ENCODE measurements at places on chromosomes 1 and 21. TPM values are rescaled to one million over a fixed set of nuclear protein-coding genes. Genes with fewer than 3 reads are reported as not detected.

Gene CREB3L4
- 7.2 TPM for total RNA-seq

DNA sequence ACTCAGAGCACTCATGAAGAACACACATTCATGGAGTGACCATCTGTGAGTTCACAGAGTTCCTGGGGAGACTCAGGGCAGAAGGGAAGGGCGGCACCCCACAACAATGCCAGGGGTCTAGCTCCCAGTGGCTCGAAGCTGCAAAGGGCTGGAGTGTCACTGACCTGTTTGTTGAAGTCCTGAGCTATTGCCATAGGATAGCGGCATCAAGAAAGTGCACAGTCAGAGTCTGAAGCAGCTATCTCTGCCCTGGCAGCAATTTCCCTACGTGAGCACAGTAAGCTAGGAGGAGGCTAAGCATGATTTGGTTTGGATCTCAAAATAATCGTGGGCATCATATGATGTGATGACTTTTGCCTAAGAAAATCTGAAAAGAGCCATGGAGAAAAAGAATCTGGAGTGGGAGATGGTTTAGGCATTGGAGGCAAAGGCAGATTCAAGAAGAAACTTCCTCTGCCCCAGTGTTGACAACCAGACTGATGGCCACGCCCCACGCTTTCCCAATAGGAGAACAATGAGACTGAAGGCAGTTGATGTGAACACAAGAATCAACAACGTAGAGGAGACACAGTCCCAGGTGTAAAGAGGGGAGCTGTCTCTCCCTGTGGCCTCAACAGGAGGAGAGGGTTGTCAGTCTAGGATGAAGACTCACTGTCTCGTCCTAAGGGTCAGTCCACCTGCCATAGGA lies 100.0 kb upstream of the SLC25A33 start:
- DNase-seq = no peak

DNA sequence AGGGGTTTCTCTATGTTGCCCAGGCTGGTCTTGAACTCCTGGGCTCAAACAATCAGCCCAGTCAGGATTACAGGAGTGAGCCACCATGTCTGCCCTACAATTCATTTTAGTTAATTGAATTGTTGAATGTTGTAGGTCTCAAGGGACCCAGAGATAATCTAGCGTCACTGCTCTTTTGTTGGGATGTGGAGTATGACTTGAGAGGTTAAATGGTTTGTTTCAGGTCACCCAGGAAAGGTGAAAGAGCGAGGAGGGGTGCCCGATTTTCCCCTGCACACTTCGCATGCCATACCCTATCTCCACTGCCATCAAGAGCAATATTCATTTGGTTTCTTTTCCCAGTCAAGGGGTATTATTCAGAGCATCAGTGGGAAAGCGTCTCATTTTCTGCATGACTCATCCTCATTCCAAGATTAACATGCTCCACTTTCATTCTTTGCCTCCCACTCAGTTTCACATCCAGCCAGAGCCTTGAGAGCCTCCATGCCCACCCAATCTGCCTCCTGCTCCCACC lies 13.1 kb upstream of the SLC30A1 start:
- peak; percentile 20 for DNase-seq

Gene RHEX
- not detected for total RNA-seq

GRCh38 chr1:15761366-15762128 lies 3.0 kb downstream of the FBLIM1 start:
- DNase-seq = no peak

DNA sequence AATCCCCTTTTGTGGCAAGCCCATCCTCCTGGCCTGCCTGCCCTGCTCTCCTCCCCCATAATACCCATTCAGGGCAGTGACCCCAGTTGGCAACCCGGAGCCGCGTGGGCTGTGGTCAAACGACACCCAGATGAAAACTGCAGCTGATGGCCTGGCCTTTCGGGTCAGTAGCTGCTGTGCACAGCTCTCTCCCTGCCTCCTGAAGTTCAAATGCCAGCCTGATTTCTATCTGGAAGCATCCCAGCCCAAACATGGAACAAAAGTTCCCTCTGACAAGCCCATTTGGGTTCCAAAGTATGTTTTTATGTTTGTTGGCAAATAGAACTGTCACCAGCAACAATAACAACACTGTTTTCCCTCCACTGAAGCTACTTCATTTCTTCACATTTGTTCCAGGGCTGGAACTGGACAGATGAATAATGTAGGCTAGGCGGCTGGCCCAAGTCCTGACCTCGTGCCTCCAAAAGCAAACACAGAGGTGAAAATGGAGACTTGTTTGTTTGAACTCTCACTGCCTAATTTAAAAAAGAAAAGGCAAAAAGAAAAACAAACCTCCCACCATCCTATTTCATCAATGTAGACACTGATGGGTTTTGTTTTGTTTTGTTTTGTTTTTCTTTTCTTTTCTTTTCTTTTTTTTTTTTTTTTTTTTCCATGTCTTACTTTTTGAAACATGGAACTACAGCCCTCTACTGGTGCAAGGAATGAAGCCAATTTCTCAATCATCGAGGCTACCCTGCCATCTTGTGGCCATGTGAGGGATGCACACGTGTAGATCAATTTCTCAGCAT lies 179.0 kb downstream of the ADSS2 start:
- DNase-seq = peak; percentile 68

Gene TSACC
- total RNA-seq = not detected

Data from occipital lobe (tissue), 3 donors.